ENCODE measurements at places on chromosomes 2 and 18. TPM values are rescaled to one million over a fixed set of nuclear protein-coding genes. Genes with fewer than 3 reads are reported as not detected.

Gene SCG2
- total RNA-seq, result not detected

Gene NEB
- 0.30 TPM for total RNA-seq

Gene CFAP221
- not detected for total RNA-seq

Gene CREG2
- not detected for total RNA-seq

Gene ZNF804A
- 14.3 TPM for total RNA-seq

Gene TMEM169
- 0.57 TPM for total RNA-seq

Gene HAAO
- total RNA-seq, result not detected

Gene UGT1A5
- total RNA-seq, result not detected

Data from OCI-LY7 (cell line).